ENCODE measurements at places on chromosomes 5 and 9.
A peak's percentile ranks its signal among the peaks of the same experiment; 100 is the strongest.

DNA sequence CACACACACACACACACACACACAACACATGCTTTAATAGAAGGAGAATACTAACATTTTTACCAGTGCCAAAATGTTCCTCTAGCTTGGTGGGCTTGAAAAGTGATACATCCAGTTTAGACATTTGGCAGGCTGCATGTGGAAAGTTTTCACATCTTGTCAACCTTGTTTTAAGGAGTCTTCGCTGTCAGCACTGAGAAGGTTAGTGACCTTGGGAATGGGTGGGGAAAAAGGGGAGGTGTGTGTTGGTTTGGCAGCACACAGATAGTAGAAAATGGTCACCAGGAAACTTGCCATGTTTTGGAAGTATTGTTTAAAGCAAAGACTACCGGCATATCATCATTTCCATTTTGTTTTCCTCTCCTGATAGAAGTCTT is 346.5 kb upstream of the ADAMTSL1 start:
- DNase-seq: no peak

DNA sequence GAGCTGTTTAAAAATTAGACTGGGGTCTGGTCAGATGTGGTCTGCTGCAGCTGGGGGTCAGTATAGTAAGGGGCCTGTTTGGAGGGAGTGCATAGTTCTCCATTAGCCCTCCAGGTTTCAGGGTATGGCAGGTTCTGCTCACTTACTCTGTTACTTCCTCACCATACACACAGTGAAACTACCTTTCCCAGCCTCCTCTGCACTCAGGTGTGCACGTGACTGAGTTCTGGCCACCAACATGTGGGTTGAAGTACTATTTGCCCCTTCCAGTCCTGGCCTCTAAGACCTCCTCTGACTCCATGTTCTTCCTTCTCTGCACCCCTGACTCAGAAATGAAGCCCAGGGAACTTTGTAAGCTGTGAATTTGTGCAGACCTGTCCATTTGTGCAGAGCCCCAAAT is 190.5 kb upstream of the CLINT1 start:
- no peak for DNase-seq

GRCh38 chr9:12708562-12709298 is 15.5 kb downstream of the TYRP1 start:
- no peak for DNase-seq

DNA sequence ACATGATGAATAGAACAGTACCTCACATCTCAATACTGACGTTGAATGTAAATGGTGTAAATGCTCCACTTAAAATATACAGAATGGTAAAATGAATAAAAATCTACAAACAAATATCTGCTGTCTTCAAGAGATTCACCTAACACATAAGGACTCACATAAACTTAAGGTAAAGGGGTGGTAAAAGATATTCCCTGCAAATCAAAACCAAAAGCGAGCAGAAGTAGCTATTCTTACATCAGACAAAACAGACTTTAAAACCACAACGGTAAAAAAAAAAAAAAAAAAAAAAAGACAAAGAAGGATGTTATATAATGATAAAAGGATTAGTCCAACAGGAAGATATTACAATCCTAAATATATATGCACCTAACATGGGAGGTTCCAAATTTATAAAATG is 214.0 kb upstream of the MAST4 start:
- DNase-seq: no peak

DNA sequence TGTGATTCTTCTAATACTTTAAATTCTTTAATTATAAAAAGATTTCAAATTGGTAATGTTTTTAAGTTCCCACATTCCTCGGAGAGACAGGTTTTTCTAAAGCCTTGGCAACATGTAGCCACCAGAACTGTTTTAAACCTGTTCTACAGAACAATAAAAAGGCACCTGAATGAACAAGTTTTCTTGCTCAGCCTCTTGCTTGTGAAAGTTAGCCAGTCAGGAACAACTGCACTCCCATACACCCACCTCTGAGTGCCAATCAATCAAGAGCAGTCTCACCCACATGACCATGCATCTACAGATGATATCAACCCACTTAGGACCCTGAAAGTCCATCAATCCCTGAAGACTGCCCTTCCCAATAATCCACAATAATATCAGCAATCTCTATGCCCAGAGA is 62.3 kb downstream of the AP3B1 start:
- no peak for DNase-seq

GRCh38 chr5:66660396-66660795 is 64.2 kb downstream of the MAST4 start:
- DNase-seq: no peak

DNA sequence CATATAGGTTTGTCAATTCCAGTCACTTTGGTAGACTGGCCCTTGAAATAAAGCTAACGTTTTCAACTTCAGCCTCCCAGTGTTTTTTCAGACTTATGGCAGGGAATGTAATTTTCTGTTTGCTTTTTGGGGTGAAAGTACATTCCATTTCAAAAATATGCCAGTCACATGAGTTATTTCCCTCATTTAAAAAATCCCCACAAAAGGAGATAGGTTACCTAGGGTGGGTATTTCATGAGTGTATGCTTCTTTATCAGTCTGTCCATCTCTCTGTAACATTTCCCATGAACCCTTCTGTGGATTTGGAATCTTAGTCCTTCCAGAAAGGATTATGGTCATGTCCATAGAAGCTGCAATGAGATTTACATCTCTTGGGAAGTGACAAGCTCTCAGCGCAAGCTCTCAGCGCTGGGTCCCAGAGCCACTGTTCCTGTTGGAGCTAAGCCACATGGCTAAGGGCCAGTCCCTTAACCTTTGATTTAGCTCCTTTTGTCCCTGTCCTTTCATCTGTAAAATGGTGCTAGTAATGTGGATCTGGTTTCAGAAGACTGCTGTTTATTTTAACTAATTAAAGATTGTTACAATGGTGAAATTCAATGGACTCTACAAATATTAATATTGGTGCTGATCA is 294.9 kb downstream of the NR3C1 start:
- DNase-seq: no peak

DNA sequence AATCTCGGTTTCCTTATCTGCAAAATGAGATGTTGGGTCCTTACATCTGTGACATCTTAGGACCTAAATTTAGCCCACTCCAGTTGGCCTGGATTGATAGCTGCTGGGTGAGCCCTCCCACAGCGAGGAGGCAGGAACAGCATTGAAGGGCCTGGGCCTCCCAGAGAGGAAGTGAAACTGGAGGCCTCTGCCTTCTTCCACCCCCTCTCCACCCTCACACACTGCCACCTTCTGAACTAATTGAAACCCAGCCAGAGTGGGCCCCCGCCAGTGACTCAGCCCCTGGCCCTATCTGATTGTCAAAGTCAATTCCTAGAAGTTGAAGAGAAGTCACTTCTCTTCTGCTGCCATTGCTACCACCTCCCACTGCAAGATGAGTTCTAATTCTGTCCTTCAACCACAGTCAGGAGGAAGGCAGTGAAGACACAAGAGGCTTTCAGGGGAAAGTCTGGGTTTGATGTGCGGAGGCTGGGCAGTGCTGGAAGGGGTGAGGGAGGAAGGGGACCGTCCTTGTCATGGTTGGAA is 55.2 kb upstream of the NEK6 start:
- peak; percentile 87 for DNase-seq

DNA sequence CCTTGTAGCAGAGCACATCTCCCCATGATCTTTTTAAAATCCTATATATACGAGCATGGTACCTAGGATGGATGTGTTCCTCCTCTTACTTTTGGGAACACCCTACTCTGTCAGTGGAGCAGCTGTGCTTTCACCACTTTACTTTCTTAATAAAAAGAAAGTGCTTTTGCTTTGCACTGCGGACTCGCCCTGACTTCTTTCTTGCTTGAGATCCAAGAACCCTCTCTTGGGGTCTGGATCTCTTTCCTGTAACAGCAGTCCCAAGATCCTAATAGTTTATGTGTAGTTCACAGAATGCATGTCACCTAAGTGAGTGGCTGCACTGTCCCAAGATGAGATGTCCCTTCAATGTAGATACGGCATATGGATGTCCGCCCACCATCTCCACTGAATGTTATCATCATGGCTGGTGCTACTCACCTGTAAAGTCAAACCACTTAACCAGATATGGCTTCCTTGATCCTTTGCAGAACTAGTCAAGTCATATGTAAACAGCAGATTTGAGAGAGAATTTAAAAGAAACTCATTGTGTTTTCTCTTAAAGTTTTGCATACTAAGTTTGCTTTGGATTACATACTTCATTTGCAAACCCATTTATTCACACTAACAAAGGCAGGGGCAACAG is 1.9 kb downstream of the FGF1 start:
- DNase-seq: no peak

DNA sequence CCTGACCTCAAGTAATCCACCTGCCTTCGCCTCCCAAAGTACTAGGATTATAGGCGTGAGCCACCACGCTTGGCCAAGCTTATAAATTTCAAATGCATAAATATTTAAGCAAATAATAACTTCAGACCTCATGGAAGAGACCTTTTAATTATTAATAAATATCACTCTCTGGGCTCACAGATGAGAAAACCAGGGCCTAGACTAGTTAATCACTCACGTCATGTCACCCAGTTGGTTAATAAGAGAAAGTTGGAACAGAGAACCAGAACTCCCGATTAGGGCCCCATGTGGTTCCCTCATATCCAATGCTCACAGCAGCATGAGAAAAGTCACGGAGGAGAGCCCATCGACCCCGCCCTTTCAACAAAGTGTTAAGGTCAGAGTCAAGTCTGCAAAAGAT is 79.3 kb downstream of the EPB41L4A start:
- no peak for DNase-seq

GRCh38 chr5:80959768-80960442 is at the start of gene RASGRF2:
TSS of gene RASGRF2 (plus strand) at chr5:80960363. CDS start at chr5:80960739, 376 bp downstream.
- peak; percentile 76 for DNase-seq

DNA sequence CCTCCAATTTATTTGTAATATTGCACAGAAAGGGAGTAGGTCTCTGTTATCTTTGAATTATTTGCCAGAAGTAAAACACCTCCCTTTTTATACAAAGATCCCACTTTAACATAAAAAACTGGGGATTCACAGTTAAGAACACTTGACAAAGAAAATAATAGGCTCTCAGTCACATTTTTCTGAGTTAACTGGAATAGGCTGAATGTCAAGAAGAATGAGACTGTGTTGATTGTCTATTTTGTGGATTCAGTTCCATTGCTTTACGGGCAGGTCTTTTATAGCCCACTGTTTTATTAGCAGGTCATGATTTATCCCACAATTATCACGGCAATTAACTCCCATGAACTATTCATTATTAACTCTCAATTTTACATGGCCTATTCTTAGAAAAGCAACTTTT is 427.4 kb downstream of the CTNND2 start:
- no peak for DNase-seq

GRCh38 chr5:82004511-82004910 is 32.7 kb downstream of the ATG10 start:
- DNase-seq: no peak

GRCh38 chr9:78189001-78189400 is 46.9 kb upstream of the CEP78 start:
- DNase-seq: no peak

DNA sequence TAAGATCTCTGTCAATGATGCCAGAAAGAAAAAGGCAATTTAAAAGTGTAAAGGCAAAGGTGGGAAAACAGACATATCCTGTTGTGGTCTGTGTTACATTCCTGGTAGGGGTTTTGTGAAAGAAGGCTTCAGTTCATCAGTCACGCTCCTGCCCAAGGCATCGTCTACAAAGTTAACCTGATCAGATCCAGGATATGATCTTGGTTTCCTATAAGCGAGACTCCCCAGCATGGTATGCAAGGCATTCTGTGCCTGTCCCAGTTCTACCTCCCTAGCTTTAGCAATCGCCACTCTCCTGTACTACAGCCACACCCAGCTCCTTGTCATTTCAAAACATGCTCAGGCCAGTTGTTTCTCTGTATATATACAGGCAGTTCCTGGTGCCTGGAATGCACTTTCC is 58.0 kb upstream of the PTPN3 start:
- no peak for DNase-seq

DNA sequence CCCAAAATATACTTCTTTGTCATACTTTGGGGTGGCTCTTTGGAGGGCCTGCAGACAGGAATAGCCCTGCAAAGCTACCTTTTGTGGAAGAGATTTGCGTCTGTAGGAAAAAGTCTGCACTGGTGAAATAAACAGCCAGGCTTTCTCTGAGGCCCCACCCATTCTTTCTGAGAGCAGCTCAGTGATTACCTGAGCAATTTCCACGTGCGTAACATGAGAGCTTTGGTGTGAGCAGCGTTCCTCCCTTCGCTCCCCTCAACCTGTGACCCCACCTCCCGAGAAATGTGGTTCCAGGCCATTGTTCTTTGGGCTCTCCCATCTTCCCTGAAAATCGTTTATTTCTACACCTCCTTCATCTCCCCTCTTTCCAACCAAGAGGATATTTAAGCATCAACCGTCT is 23.8 kb upstream of the FBP1 start:
- DNase-seq: no peak

- no peak for DNase-seq
These were observed 677.3 kb downstream of the PRELID2 start for GRCh38 chr5:145157841-145158240.

GRCh38 chr5:122924203-122924602 is 78.8 kb downstream of the SNX24 start:
- DNase-seq: no peak

- no peak for DNase-seq
These were observed 3.4 kb upstream of the APBA1 start for GRCh38 chr9:69675563-69675962.

GRCh38 chr9:70557661-70558369 is 143.4 kb upstream of the KLF9 start:
- no peak for DNase-seq

GRCh38 chr9:96015876-96016686 is 140.6 kb downstream of the ERCC6L2 start:
- DNase-seq: no peak

GRCh38 chr5:103375863-103376591 is 117.5 kb downstream of the MACIR start:
- DNase-seq: no peak

DNA sequence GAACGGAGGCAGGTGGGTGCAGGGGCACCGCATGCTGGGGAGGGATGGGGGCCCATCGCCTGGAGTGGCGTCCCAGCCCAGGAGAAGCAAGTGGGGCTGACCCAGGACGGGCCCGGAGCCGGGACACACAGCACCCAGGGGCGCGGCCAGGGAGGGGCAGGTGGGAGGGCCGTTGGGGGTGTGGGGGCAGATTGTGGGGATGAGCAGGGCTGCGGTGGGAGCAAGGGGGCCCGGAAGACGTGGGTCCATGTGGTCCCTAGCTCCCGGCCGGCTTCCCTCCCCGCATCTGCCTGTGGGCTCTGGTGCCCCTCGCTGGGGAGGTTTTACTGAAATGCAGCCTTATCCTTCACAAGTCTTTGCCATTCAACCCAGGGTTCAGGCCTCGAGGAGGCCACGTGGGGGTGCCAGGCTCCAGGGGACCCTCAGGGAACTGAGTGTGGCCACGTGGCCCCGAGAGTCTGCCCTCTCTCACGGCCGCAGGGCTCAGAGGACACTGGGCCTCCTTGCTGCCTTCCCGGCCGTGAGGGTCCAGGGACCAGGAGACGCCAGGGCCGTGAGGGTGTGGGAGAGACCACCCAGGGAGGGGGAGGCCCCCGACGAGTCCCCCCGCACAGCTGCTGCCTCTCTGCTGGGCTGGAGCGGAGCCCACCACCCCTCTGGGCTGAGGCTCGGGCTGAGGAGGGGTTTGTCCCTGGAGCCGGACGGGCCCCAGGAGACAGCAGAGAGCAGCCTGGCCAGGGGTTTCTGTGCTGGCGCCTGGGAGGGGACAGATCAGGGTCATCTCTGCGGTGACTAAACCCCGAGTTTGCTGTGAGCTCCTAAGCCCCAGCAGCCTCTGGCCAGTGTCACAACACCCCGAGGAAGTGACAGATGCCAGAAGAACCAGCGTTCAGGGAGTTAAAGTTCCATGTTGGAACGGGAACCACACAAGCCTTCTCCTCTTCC is 35.2 kb downstream of the SLC9A3 start:
- no peak for DNase-seq

- no peak for DNase-seq
These were observed 93.9 kb upstream of the STARD4 start for GRCh38 chr5:111606194-111606593.
